ENCODE measurements at places on chromosomes 7 and 10. TPM values are rescaled to one million over a fixed set of nuclear protein-coding genes. Genes with fewer than 3 reads are reported as not detected.
A peak's percentile ranks its signal among the peaks of the same experiment; 100 is the strongest.

DNA sequence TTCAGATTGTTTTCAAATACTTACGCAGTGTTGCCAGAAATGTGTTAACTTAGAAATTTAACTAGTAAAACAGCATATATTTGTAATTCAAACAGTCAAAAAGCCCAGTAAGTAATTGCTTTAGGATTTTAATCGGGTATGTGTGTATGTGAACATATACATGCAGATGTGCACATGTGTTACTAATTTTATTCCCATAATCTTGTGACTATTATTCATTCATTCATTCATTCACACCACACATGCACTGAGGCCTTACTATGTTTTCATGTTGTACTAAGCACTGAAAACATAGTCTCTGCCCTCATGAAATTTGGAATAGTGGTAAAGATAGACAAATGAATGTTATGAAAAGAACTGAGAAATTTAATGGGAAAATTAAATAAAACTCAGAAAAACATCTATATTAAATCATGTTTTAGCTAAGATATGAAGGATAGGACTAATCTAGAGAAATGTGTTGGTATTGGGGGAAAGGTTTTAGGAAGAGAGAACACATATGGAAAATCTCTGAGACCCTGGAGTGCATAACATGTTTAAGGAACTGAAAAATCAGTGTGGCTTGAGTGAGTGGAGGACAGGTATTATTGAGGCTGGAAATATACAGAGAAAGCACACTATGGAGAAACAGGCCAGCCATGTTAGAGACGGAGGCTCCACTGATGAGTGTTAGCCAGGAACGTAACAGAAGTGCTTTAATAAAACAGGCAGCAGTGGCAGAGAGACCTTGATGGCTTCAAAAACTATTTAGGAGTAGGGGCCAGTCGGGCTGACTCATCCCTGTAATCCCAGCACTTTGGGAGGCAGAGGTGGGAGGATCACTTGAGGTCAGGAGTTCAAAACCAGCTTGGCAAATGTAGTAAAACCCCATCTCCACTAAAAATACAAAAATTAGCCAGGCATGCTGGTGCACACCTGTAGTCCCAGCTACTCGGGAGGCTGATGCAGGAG is 80.3 kb downstream of the HDAC9 start:
- peaks cover 20% of the 10 kb centered on the region for H3K4me1 ChIP-seq
- no peaks in the 10 kb centered on the region for H3K36me3 ChIP-seq
- no peak overlapping the region for H3K4me3 ChIP-seq
- no peaks in the 10 kb centered on the region for H3K27me3 ChIP-seq
- DNase-seq = no peak

GRCh38 chr7:149742075-149742701 is 31.2 kb downstream of the ZNF467 start:
- H3K27ac ChIP-seq = no peak overlapping the region
- H3K4me3 ChIP-seq = peak overlapping the region; percentile 38
- no peak for DNase-seq
- H3K27me3 ChIP-seq = no peaks in the 10 kb centered on the region
- no peaks in the 10 kb centered on the region for H3K4me1 ChIP-seq
- H3K36me3 ChIP-seq = no peaks in the 10 kb centered on the region

GRCh38 chr7:105796365-105796764 is 80.0 kb downstream of the ATXN7L1 start:
- no peak overlapping the region for H3K27ac ChIP-seq
- DNase-seq = no peak
- no peaks in the 10 kb centered on the region for H3K36me3 ChIP-seq

The GATA3 gene
- not detected for total RNA-seq

Data from ascending aorta (tissue), 2 donors.